Lower lobe of right lung (tissue), 2 donors: ENCODE measurements at places on chromosomes 7 and 10.

DNA sequence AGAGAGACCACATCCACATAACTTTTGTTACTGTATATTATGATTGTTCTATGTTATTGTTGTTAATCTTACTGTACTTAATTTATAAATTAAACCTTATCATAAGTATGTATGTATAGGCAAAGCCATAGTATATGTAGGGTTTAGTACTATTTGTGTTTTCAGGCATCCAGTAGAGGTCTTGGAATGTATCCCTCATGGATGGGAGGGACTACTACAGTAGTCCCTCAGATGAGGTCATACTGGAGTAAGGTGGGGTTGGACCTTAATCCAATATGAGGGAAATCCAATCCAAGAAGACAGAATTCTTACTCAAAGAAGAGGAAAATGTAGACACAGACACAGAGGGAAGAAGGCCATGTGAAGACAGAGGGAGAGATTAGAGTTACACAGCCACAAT lies 34.1 kb upstream of the MALRD1 start:
- no peak for DNase-seq

GRCh38 chr10:36765782-36766414 lies 359.5 kb upstream of the ANKRD30A start:
- no peak for DNase-seq

DNA sequence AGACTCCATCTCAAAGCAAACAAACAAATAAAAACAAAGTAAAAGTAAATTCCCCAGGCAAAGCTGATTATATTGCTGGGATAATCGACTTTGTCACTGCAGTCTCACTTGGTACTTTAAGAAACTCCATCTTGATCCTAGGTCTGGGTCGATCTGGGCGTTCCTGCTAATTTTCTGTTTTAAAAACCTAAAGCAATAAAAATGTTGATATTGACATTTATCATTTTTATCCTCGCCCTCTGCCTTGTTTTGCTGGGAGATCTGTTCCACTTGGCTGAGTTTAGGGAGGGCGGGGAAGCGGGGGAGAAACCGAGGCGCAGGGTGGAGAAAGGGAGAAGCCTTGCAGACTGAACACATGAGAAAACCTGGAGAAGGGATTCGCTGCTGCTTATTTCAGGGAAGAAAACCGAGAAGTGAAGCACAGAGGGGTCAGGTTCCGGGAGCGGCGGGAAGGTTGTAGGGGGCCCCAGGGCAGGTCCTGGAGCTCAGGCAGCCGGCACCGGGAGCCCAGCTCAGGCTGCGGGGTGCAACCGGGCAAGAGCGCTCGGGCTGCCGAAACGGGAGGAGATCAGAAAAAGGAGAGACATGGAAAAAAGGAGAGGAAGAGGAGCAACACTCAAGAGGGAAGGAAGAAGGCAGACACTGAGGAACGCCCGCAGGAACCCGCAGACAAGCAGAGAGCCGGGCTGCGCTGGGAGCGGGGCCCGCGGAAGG lies 27.3 kb upstream of the KMT2C start:
- DNase-seq, result no peak

DNA sequence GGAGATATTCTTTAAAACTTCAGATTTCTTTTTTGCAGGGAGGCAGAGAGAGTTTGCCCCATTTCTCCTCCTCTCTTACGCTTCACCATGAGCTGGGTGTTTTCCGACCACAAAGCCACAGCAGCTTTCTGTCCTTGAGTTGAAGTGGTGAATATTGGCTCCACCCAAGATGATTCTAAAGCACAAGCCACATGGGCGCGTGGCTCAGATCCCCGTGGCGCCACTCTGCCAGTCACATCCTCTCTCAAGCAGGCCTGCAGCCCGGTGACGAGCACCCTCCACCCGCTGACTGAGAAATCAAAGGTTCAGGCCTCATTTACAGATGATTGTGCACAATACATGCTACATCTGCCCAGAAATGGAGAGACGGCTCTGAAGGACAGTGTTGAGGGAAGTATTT lies 27.6 kb upstream of the RNF32 start:
- DNase-seq, result no peak

DNA sequence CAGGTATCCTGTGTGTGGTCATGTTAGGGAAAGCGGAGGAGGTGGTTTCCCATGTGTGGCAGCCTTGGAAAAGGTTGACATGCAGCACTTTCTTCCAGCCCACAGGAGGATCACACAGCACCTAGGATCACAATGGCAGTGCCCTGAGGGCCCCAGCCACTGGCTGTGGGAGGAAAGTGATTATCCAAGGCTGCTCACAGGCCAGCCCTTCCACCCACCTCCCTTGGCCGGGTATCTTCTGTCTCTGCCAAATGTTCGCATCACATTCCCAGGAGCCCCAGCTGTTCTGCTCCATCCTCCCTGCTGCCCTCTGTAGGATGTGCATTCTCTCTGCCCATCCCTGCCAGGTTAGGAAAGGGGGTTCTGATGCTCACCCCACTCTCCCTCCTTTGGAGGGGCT lies 2.5 kb upstream of the MLXIPL start:
- DNase-seq, result no peak

GRCh38 chr10:68099736-68100135 lies 9.6 kb upstream of the MYPN start:
- DNase-seq, result no peak

DNA sequence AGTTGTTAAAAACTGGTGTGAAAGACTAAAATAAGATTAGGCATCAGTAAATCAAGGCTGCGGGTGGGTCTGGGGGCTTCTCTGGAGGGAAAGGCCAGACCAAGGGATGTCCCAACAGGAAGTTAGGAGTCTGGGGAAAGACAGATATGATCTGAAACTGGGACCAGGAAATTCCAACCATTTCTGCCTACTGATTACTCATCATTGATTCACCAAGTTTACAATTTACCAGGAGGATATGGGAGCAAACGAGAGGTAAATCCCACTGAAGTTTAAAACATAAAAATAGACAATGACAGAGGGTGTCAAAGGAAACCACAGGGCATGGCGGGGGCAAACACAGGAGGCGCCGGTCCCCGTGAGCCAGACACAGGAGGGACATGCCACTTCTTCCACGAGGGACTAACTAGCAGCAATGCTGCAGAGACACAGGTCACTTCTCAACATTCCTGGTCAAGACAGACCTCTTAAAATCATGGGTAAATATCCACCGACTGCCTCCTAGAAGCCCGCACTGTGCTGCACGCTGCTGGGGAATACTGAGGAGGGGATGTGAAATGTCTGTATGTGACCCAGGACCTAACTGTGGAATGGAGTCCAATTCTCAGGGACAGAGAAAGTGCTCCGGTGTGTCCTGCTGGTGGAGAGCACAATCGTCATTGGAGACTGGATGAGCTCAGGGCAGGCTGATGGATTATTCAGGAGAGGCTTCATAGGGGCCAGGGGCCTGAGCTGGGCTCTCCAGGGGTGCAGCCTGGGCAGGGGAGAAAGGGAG lies 153.4 kb upstream of the KLF14 start:
- DNase-seq, result no peak

GRCh38 chr10:91043173-91043910 lies 122.5 kb upstream of the ANKRD1 start:
- no peak for DNase-seq

DNA sequence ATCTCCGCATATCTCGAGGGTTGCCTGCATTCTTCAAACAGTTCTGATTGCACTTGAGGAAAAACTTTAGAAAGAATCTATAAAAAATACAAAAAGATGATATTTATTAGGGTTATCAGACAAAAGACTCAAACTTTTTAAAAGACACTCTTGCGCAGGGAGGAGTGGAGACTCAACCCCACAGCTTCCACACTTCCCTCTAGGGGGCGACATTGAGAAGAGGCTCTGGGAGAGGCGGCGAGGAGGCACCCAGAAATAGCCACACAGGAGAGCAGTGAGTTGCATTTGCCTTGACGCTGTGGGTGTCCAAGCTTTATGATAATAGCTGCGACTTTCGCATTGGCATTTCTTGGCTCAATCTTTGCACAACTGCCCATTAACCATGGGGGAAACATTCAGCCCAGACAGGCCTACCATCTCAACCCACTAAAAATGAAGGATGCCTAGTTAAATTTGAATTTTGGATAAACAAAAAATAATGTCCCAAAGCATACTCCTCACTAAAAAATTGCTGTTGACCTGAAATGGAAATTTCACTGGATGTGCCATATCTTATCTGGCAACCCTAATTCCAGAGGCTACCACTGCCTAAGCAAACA lies 86.2 kb downstream of the EBF3 start:
- no peak for DNase-seq

DNA sequence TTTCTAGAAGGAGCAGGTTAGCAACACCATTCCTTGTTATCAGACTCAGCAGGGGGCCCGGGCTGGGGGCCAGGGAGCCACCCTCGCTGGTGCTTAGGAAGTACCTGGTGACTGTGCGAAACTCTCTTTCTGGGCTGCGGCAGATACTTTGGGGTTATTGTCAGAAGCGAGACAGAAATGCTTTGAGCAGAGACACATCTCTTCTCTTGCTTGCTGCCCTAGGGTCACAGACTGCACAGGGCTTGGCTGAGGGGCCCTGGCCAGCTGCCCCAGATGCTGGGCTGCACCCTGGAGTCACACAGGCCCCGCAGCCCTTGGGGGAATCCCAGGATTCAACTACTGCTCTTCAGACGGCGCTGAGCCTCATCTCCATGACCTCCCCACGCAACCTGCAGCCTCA lies 91.9 kb downstream of the WDFY4 start:
- DNase-seq, result no peak

- DNase-seq, result no peak
Observed at GRCh38 chr10:30172091-30172490, 112.7 kb upstream of the JCAD start.

DNA sequence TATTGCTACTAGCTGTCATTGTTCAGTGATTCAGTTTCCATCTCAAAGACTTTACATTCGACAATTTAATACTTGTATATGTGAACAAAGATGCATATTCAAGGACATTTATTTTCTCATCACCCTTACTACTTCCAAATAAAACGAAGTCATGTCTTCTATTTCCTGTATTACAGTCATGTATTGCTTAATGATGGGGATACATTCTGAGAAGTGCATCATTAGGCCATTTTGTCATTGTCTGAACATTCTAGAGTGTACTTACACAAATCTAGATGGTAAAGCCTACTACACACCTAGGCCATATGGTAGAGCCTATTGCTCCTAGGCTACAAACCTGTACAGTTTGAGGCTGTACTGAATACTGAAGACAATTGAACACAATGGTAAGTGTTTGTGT lies 6.5 kb downstream of the C10orf95 start:
- no peak for DNase-seq

- DNase-seq, result no peak
Observed at GRCh38 chr10:78879621-78880020, 189.1 kb upstream of the ZMIZ1 start.

DNA sequence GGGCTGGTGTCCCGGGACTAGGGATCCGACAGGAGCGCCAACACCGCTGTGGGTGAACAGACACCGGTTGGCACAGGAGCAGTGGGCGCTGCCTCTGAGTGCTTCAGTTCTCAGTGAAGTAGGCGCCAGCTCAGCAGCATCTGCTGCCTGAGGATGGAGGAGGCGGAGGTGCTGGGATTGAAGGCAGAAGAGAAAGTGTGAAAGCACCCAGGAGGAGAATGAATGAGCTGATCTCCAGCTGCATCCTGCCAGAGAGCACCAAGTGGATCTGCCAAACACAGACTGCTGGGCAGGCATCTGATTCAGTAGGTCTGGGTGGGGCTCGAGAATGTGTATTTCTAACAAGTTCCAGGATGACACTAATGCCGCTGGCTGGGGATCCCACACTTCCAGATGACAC lies 74.5 kb downstream of the LANCL2 start:
- no peak for DNase-seq

- no peak for DNase-seq
Observed at GRCh38 chr7:102119213-102119651, 167.4 kb upstream of the SH2B2 start.

DNA sequence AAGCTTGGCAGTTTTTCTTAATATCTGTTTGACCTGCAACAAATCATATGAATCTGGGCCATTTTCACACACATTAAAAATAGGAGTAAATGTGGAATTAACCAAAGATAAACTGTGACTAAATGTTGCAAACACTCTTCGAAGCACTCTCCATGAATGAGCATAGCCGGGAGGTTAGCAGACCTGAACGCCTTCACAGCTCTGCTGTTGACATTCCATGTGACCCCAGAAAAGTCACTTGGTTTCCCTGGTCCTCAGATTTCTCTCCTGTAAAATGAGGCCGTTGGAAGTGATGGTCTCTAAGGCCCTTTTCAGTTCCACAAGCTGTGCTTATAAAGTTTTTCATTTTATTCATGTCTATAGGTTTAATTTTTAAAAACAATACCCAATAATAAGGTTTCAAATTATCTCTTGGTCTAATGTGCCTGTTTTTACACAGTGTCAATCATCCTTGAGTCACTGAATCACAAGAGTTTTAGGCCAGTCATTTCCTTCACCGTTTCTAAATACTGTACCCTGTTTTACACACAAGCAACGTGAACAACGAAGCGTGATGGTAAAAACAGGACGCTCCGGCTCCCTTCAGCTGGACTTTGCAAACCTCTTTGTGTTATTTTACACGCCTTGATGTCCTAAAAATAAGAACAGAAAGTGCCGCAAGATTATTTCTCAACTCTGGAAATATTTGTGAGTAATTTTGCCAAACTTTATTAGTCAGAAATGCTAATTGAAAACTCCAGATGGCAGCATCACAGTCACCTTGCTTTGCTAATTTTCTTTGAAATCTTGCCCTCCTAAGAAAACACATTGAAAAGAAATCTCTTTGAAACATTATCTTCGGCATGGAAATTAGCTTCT lies 38.6 kb upstream of the MET start:
- DNase-seq, result no peak

- no peak for DNase-seq
Observed at GRCh38 chr7:131836733-131837132, 280.3 kb upstream of the PODXL start.

- peak; percentile 72 for DNase-seq
Observed at GRCh38 chr7:27697861-27698430, 35.3 kb upstream of the HIBADH start.

DNA sequence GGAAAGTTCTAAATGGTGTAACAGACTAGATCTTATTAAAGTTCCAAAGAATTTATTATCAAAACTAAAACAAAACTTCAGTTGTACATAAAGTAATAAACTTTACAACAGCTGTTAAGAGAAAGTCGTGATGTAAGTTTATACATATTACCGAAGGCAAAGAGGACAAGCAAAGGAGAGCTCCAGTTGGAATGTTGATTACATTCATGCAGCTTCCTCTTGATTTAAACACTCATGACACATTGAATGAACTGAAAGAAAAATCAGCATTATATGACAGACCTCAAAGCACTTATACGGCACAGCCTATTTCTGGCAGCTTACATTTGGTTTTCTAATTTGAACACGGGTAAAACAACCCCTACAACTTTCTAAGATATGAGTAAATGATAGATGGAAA lies 13.6 kb downstream of the SRI start:
- DNase-seq, result no peak

DNA sequence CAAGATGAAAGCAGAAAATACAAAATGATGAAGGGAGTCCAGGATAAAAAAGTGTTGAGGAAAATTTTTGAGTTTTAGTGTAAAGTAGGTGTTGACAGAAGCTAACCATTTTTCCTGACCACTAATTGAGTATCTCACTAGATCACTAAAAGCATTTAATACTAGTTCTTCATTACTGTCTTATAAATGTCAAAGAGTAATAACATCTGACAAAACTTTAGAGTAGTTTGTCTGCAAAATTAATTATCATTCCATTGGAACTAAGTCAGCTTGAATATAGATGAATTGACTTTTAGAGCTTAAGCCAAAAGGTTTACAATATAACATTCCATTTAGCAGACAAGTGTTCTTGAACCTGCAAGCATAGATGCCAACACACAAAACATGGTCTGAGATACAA lies 232.9 kb downstream of the FOXP2 start:
- no peak for DNase-seq

GRCh38 chr7:104848138-104848990 lies 165.6 kb upstream of the KMT2E start:
- DNase-seq, result no peak

GRCh38 chr10:76647301-76647700 lies 990.3 kb downstream of the KCNMA1 start:
- no peak for DNase-seq
